CD4-positive, alpha-beta T cell (primary cell): ENCODE measurements at places on chromosomes 3 and 15.

DNA sequence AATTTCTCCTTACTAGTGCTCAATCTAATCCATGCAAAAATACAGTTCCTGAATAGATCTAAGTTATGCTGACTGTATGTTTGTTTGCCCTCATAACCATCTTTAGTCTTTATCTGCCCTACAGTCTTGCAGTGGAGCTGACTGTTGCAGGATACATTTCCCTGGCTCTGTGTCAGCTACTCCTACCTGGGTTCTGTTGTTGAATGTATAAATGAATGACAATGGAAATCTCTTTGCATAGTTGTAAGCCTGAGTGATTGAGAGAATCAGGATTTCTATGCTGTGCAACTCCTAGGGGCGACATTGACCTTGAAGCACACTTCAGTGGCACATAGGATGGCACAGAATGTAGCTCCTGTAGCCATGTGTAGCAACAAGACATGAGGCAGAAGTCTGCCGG lies 16.0 kb upstream of the ZBBX start:
- DNase-seq: no peak

- DNase-seq: no peak
Measured at GRCh38 chr15:66921319-66921915, 144.0 kb upstream of the SMAD3 start.

DNA sequence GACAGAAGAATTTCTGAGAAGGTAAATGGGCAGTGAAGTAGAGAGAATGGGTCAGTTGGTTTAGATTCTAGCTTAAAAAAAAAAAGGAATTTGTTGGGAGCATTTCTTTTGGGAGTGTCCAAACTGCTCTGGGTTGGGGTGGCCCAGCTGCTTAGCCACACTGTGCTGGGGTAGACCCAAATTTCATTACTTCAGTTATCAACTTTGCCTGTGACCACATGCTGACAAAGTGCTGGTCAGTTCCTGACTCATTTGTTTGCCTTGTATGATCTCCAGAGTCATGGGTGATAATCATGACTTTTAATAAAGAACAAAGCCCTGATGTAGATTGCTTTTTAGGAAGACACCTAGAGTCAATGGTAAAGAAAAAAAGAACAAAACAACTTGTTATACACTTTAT lies 121.5 kb upstream of the FGF7 start:
- DNase-seq: no peak

DNA sequence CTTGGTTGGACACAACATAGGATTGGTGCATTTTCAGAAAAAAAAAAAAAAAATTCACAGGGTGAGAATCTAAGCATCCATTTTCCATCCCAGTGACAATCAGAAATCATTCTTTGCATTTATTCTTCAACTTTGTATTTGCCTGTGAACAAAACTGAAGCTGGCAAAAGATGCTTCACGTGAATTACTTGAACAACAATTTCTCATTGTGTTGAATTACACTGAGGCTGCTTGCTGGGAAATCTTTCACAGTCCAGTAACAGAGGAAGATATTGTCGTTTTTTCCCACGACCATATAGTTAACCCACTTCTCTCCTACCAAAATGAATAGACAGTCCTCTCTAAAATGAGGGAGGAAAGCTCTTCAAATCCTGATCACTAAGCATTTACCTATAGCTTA lies 4.3 kb upstream of the SLCO3A1 start:
- no peak for DNase-seq

GRCh38 chr3:42786212-42786611 lies 13.2 kb upstream of the CCDC13 start:
- no peak for DNase-seq

DNA sequence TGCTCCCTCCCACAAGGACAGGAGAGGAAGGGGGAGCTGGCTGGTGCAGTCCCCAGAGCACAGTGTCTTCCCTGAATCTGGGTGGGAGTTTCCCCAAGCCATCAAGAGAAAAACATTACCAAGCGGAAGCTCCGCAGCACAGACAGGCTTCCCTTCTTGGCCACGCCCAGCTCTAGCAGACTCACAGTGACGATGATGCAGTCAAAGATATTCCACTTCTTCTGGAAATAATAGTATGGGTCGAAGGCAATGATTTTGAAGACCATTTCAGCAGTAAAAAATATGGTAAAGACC lies 76.7 kb downstream of the SCN10A start:
- DNase-seq: no peak

DNA sequence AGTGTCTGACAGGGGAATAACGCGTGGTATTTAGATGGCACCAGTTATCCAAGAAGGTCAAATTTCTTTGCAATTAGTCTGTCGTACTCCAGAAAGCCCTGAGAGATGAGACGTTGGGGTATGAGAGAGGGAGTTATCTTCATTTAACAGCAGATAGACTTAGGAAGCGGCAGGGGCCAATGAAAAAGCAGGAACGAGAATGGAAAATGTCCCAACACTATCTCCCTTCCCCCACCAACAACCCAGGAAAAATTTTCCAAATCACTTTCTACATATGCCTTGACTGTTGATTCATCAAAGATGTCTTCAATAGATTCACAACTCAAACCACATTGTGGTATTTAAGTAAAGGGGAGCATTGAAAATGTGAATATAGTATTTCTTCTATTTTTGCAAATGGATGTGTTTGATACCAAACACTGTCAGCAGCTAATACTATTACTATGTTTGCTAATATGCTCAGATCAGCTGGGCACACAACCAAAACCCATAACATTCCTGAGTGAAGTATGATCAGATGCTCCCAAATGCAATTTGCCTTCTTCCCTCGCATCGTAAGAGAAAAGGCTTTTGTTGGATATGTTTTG lies 13.3 kb upstream of the GREM1 start:
- DNase-seq: no peak

- DNase-seq: no peak
Measured at GRCh38 chr15:73983773-73984172, 8.3 kb downstream of the STOML1 start.

DNA sequence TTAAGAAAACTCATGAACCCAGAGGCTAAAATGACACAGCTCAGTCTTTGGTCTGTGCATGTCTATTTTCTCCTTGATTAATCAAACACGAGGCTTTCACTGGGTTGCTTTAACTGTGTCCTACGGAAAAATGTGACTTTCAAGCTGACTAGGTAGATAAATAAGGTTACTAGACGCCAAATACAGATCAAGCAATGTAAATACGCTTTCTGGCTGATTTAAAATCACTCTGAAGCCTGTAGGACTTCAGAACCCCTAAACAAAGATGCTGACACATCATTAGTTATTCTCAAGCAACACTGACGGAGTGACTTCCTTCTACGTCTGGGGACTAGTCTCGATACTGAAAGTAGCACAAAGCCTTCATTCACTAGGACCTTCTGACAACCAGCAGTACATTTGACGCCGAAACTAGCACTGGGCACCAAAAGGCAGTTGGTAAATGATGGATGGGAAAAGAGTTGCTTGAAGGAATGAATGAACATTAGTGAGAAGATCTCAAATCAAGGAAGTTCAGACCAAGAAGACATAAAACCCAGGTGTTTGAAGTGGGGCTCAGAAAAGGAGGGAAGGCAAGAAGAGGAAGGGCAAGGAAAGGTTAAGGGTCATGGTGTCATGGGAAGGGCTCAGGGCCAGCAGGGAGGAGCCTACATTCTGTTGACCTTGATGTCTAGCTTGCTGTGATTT lies 67.1 kb upstream of the CDV3 start:
- DNase-seq: no peak

DNA sequence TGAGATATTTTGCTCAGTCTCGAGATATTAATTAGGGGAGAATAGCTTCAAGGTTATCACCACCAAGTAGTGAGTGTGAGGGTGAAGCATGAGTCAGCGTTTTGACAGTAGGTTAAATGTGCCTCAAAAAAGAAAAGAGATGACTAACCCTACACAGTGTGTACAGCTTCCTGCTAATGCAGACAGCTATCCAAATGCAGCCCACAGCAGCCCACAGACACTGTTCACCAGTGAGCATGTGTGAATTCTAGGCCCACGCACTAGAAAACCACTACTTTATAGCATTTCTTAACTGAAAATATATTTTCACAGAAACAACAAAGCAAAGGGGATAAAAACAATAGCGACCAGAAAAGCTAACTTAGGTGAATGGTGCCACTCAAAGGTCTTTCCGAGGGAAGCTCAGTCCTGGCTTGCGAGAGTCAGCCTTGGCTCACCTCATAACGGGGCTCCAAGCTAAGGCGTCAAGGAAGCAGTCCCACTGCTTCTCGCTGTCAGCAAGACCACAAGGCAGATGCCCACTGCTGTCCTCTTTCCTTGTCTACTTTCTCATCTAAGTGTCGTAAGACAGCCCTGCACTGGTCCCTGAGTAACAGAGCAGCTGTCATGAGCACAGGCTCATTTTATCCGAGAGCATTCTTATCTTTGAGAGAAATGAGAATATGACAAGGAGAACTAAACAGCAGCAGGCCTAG lies 47.6 kb downstream of the TXNRD3 start:
- DNase-seq: no peak

DNA sequence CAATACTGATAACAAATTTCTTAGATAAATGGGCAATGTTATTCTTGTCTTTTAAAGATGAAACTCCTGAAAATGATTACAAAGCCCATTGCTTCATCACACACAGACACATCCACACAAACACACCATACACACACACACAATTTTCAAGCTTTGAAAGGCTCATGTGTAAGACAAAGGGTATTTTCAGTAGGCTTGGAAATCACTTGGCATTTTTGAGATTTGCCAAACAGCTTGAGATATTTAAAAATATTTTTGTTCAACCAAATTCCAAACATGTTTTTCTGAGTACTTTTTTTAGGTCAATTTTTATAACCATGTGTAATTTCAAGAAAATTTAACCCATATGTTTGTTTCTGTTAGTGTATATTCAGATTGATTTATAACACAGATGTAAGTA lies 283.7 kb downstream of the ROBO2 start:
- DNase-seq: no peak

DNA sequence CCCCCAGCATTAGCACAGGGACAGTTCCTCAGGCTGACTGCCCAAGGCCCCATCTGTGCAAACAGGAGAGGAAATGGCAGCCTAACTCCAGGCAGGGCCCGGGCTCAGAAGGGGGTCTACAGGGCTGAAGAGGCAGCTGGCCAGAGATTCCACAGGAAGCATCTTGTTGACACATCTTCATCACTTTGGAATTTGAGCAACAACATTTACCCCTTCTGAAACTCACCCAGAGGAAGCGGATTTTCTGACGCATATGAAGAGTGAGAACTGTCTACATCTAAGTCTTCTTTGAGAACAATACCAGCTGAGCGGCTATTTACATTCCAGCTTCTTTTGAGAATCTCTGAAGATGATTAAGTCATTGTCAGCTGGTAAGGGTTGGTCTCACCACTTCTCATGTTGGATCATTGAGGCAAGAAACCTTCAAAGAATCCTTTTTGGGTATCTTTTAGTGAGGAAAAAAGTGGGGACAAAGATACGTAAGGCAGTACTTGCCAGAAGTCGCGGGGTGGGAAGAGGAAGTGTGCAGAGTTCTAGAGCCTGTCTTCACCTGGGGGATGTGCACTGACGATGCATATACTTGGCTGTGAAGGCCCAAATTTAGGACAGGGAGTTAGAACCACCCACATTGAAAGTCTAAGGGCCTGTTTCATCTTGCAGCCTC lies 25.4 kb upstream of the SRP14 start:
- DNase-seq: no peak

- no peak for DNase-seq
Measured at GRCh38 chr3:126181398-126181725, 976 bp upstream of the ALDH1L1 start.

DNA sequence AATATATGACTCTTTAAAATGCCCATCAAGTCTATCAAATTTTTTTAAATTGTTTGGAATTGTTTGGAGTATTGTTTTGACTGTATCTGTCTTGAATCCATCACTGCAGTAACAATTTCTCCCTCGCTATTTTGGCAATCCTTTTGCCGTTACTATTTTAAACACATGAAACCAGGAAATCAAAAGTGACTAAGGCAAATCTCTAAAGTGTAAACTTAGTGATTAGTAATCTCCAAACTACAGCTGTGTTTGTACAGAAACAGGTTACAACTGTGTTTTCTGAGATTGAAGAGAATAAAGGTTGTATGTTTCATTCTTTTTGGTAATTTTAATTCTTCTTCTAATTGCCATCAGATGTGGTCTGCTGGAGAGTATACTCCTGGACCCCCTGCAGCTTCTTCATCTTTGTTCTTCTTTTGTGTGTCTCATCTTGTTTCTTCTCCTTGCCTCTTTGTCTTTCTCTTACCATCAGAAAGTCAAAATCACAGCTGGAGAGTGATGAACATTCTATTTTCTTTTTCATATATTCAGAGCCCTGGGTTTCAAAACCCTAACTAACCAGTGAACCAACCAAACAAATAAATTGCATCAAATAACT lies 465.4 kb downstream of the RBMS3 start:
- no peak for DNase-seq

GRCh38 chr3:168047190-168047795 lies 48.4 kb downstream of the GOLIM4 start:
- no peak for DNase-seq

GRCh38 chr3:35488526-35488925 lies 150.8 kb upstream of the ARPP21 start:
- no peak for DNase-seq

GRCh38 chr15:80549654-80550053 lies 145.5 kb upstream of the ABHD17C start:
- no peak for DNase-seq

DNA sequence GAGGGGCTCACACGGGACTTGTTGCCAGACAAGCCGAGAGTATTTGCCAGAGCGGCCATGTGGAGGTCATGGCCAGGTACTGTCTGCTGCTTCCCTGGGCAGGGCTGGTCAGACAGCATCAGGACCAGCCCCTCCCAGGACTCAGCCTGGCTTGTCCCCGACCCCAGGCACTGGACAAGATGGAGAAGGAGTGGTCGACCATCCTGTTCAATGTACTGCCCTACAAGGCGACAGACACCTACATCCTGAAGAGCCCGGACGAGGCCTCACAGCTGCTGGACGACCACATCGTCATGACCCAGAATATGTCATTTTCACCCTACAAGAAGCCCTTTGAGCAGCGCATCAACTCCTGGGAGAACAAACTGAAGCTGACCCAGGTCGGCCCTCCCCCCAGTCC lies 38.6 kb downstream of the DNAH1 start:
- no peak for DNase-seq
